ENCODE measurements at places on chromosomes 5 and 9.
A peak's percentile ranks its signal among the peaks of the same experiment; 100 is the strongest.

- DNase-seq, result no peak
Measured at GRCh38 chr9:121990600-121991306, 102.4 kb downstream of the TTLL11 start.

DNA sequence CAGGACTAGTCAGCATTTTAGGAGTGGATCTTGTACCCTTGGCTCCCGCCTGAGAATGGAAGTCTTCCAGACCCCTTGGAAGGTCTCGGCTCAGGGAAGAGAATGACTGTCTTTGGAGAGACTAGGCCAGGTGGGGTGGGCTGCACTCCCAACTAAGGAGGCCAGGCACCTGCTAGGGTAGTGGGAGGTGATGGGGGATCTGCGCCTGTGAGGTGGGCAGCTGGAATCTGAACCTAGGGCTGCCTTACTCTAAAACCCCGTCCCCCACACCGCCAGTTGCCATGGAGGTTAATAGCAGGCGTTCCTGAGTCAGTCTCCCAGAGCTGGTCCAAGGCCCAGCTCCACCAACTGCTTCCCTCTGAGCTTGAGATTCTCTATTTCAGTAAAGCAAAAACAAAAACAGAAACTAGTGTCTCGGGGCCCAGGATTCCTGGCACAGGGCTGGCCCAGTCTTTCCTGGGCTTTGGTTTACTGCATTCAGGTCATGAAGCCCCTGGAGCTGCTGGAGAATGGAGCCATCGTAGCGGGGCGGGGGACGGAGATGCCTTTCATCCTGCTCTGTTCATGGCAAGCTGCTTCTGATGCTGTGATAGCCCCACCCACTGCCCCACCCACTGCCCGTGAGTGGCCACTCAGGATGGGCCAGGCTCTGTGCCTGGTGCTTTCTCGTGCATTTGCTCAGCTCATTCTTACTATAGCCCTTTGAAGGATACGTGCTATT, 57.5 kb downstream of the DAB2IP start:
- DNase-seq, result no peak

GRCh38 chr9:134476942-134477335, 150.7 kb downstream of the RXRA start:
- DNase-seq, result no peak

DNA sequence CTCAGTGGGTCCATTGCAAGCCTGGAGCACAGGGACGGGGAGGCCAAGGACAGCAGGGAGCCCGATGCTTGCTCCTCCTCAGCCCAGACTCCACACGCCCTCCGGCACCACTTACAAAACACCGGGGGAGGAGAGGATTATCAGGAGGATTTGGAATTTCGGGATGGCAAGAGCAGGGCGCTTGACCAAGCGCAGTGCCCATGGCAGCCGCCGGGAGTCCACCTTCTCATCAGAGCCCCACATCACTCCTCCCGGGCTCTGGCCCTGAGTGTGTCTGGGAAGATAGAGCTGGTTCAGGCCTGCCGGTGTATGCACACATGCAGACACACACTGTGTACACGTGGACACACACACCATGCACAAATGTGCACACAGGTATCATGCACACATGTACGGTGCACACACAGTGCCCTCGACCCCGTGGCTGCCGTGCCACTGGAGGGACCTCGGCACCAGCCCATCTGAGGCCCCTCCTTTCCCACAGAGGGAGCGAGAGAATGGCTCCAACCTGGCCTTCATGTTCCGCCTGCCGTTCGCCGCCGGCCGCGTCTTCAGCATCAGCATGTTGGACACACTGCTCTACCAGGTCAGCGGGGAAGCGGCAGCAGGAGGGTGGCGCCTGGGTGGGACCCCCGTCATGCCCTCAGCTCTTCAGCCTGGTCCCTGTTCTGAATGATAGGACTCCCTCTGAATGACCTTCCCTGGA, 81.7 kb downstream of the KCNT1 start:
- no peak for DNase-seq

DNA sequence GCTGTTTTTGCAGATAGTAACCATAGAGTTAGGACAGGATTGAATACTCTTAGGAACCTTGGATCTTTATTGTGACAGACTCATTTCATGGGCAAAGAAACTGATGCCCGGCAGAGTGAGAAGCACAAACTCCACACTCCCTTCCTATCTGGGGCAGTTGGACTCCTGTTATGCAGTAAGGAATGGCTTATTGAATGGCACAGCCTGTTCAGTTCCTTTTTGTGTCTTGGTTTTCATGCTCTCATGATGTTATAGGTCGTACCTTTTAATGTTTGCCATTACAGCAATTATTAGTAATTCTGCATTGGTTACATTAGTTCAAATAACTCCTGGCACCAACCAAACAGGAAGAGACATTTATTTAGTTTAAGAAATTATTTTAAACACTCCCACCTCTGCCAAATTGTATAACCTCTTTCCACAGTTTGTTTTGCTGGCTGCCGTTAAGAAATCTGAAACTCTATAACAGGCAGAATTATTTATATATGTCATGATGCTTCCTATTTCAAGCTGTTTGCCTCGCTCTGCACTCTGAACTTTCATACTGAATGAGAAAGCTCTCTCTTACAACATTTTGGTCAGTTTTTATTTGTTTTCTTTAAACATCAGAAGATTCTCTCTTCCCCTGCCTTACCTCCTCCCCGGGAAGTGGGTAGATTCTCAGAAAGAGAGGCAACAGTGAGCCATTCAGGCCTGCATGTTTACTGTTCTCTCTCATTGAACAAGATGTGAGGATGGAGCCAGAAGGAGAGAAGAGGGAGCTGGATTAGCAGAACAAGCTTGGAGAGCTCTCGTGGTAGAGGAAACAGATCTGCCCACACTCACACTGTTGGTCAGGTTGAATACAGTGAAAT, 144.4 kb downstream of the ARHGEF28 start:
- DNase-seq, result no peak

- DNase-seq, result no peak
Measured at GRCh38 chr5:27325513-27325912, 287.1 kb upstream of the CDH9 start.

DNA sequence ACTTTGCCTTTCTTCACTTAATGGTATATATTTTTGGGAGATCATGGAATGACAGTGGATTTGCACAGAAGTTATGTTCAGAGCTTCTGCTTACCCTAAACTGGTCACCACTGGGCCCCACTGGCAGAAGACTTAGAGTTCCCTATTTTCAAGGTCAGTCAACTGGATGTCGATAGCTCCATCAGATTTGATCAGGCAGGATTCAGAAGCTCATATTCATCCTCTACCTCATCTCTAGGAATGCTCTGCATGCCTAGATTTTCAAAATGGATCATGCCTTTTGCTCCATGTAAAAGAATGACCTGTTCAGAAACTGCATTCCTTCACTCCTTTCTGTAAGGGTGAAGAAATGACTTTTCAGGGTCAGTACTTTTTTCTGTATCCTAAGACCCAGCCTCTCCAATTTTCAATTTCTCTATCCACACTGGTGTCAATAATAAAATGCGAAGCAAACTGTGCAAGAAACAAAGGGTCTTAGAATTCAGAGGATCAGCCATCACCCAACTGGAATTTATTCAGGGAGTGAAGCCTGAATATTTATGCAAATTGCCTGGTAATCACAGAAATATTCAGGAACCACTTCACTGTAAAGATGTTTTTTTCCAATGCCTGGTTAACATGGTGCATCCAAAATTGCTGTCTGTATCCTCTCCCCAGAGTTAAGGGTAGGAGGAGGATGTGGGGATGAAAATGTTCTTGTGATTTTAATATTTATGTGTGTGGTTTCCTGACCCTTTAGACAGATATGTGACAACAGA, 125.4 kb downstream of the DOCK2 start:
- DNase-seq, result peak; percentile 39

DNA sequence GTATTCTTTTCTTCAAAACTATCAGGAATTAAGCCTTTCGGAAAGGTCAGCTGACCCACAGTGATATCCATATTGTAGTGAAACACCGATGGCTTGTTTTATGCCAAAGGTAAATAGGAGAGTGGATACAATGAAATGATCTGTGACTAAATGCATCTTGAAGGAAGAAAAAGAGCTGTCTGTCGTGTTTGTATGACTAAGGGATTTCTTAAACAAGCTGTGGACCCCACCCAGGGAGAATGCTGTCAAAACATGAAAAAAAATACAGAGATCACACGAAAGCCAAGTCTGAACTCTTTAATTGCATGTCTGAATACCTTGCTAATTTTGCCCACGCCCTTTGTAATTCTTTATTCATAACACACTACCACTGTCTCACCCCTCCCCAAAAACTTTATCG, 286.4 kb upstream of the WWC1 start:
- DNase-seq, result no peak

DNA sequence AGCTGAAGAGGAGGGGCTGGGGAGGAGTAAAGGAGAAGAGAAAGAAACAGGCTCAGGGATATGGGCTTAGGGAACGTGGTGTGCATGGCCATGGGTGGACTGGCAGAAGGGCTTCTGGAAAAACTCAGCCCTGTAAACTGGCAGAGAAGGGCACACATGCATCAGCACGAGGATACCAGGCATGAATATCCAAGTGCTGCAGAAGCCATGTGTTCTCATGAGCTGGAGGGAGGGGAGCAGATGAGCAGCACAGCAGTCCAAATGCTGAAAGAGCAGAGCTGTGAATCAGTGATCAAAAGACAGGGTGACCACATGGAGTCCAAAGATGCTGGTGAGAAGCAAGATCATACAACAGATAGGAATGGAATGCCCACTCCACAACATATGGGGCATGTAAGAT, 72.3 kb downstream of the SEMA5A start:
- no peak for DNase-seq

- no peak for DNase-seq
Measured at GRCh38 chr5:157172403-157172802, 6.3 kb upstream of the GARIN3 start.

- no peak for DNase-seq
Measured at GRCh38 chr5:119332978-119333401, 22.8 kb upstream of the TNFAIP8 start.

DNA sequence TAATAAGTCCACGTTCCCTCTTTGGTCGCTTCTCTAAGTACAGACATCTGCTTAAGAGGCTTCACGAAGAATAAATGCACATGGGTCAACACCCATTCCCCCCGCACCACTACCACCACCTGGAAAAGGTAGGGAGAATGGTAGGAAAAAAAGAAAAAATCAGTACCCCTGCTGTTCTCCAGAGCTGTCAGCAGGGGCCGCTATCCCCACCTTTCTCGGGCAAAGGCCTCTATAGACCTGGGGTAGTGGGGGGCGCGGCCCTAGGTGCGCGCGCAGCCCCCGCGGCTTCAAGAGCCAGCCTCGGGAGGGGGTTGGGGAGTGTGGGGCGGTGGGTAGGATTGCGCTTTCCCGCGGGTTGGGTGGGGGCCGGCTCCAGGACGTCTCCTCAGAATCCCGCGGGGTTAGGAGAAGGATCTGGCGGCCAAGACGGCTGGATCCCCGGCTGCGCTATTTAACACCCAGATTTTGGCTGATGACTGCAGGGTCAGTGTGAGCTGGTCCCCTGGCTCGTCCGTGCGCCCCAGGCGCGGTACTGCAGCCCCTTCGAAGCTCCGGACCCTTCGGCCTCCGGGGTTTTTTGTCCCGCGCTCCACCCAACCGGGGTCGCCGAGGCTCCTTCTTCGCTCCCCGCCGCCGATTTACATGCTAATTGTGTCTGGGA, 1.6 kb upstream of the SEMA6A start:
- peak; percentile 63 for DNase-seq

- no peak for DNase-seq
Measured at GRCh38 chr5:1261643-1262042, 33.2 kb downstream of the TERT start.
